ENCODE measurements at places on chromosomes 1 and 21. TPM values are rescaled to one million over a fixed set of nuclear protein-coding genes. Genes with fewer than 3 reads are reported as not detected.

The DLGAP3 gene
- total RNA-seq: 19.8 TPM

The NPHS2 gene
- total RNA-seq: 0.37 TPM

The WNT3A gene
- 0.08 TPM for total RNA-seq

The FOXD3 gene
- 3.5 TPM for total RNA-seq

The THEM5 gene
- total RNA-seq: not detected

The DUSP23 gene
- 38.3 TPM for total RNA-seq

The B3GALT2 gene
- 1.1 TPM for total RNA-seq

The FCRLB gene
- 0.63 TPM for total RNA-seq

The LHX8 gene
- total RNA-seq: 2.9 TPM

The NBPF1 gene
- total RNA-seq: 75.6 TPM

The RHEX gene
- 2.4 TPM for total RNA-seq

The CLIC4 gene
- total RNA-seq: 48.8 TPM

The IL12RB2 gene
- total RNA-seq: 2.1 TPM

The OSCP1 gene
- total RNA-seq: 72.1 TPM

The EFNA3 gene
- total RNA-seq: 7.7 TPM

The ANGPTL3 gene
- total RNA-seq: not detected

The FLG2 gene
- 0.31 TPM for total RNA-seq

The VWA5B1 gene
- 13.1 TPM for total RNA-seq

The BNIPL gene
- 3.6 TPM for total RNA-seq

The COA7 gene
- 11.5 TPM for total RNA-seq

The TSPAN2 gene
- 1.2 TPM for total RNA-seq

The CACYBP gene
- total RNA-seq: 120 TPM

The AVPR1B gene
- total RNA-seq: not detected

The CFAP141 gene
- total RNA-seq: 4.0 TPM

The FNDC5 gene
- 16.3 TPM for total RNA-seq

The MPZ gene
- 4.2 TPM for total RNA-seq

The RIIAD1 gene
- total RNA-seq: 30.2 TPM

The PTPN22 gene
- total RNA-seq: 0.39 TPM

The FAM167B gene
- total RNA-seq: 1.6 TPM

The OVAAL gene
- total RNA-seq: not detected

The GCSAML gene
- total RNA-seq: 2.8 TPM

The B3GALT6 gene
- 37.3 TPM for total RNA-seq

The ADGRL4 gene
- 7.9 TPM for total RNA-seq
